ENCODE measurements at places on chromosomes 1 and 21.

DNA sequence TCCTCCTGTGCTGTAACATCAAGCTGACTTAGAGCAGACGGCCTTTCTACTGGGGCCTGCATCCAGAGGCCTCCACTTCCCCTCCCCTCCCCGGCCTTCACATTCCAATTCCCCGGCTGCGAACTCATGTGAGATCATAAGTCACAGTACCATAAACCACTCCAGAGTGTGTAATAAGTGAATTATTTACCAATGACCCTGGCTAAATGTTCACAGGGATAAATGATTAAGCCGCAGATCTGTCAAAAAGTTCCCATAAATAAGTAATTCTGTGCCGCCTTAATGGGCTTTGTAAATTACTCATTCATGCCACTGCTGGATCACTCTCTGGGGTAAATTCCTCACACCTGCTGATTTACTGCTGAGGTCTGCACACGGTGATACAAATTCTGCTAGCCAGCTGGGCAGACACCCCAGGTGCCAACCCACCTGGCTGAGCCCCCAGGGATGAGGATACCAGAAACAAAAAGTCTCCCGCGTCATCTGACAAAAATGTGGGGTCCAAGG lies 27.4 kb upstream of the KIRREL1 start:
- no peak for DNase-seq

DNA sequence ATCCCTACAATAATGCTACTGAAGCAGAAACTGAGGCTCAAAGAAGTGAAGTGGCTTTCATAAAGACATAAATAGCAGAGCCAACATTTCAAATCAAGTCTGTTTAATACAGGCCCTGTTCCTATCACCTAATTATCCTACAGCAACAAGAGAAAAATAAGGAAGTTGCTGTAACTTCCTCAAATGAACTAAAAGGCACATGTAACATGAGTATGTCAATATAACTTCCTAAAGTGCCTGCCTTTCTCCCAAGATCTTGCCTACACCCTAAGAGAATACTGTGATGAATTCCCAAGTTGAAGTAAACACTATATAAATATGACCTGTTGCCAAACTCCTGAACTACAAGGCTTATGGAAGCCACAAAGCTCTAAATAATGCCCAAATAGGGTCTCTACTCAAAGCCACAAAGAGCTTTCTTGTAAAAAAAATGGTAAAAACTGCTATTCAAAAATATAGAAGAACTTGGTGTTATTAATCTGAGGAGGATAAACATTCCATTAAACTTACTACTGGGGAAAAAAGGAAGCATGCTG lies 8.6 kb downstream of the BEND5 start:
- DNase-seq: no peak

DNA sequence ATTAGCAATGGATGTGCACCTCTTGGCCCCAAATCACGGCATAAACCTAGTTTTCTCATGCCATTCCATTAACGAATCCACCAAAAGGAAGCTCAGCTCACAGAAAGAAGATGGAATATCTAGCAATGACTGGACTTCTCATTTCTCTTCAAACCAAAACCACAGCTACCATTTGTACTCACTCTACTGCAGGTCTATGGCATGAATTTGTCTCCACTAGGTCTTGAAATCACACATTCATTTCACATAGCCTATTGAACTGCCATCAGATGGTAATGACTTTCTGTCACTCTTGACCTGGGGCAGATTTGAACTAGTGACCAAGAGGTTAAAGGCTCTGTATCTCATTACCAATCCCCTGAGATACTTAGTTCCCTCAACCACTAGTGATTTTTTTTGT lies 382.7 kb downstream of the DPYD start:
- DNase-seq: no peak

- DNase-seq: no peak
Observed at GRCh38 chr21:42580793-42581321, 67.2 kb downstream of the SLC37A1 start.

DNA sequence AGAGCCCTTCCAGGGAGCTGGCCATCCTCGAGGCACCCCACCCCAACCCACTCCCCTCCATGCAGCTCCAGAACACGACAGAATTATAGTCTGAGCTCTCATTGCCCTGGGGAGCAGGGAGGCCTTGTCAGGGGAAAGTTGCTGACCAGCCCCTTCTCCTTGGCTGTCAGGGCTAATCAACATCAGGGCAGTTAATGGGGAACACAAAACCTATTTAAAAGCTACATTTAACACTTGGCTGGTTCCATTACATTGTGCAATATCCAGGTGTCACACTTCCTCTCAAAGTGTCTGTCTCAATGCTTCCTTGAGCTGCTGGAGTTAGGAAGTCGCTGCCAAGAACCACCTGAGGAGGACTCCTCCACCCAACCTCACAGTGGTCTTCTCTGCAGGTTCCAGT lies 111.8 kb upstream of the GRIK3 start:
- DNase-seq: no peak

DNA sequence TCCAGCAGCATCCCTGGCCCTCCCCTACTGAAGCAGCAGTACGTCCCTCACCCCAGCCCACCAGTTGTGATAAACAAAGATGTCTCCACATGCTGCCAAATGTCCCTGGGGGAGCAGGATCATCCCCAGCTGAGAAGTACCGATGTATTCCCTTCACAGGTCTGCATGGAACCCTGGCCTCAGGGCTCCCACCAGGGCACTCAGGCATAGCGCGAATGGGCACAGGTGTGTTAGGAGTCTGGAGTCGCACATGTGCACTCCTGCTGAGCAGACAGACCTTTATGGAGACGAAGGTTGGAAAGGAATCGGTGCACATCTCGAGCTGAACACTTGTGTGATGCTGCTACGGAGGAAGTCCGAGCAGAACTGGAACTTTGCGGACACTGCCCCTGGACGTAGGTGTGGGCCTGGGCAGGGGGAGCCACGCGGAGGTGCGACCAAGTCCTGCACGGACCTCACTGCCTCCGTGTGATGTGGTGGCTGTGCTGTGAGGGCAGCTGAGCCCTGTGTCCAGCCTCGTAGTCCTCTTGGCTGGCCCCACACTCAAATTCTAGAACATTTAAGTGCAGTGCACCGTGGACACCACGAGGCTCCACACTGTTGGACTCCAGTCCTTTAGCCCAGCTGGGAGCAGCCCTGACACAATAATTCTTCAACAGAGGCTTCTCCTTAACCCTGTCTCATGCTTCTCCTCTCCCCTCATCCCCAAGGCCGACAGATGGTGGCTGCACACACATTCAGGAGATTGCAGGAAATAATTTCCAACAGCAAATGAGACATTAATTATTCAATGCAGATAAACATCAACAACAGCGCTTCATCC lies 43.4 kb downstream of the RSPH1 start:
- no peak for DNase-seq

- DNase-seq: no peak
Observed at GRCh38 chr1:109361649-109362048, 36.1 kb downstream of the SORT1 start.

Measured in SK-N-SH (cell line).